NCI-H748 treated with DMSO at 0.1 percent for 48 hours (cell line): ENCODE measurements at places on chromosomes 2 and 18.

DNA sequence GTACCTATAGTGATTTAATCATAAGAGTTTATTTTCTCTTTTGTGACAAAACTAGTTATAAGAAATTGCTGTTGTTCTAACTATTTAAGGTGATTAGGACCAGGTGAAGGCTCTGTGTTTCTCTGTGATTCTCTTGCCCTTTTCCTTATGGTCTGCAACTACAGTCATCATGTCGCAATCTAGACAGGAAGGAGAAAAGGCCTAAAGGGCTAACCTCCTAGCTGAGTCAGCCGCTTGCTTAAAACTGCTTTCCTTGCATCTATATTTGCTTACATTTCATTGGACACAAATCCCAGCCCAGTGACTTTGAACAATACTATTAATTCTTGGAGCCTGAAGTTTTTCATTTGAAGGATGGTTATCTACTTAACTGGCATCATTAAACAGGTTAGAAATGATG is 93.1 kb downstream of the PIK3C3 start:
- no peak for DNase-seq

DNA sequence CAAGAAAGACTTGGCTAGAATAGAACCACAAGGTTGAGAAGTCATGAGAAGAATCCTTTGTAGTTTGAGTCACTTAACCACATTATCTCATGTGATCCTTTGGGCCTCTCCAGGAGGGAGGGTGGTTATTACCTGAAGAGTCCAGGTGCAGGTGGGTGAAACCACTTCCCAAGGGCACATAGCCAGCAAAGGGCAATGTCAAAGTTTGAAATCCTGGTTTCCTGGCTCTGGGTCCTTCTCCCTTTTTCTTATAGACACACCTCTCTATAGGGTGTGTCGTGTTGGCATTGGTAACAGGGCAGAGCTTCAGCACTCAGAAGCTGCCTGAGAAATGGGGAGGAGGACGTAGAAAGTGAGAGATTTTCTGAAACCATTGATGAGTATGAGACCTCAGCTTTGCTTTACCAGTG is 137.9 kb downstream of the MGAT5 start:
- DNase-seq: no peak

GRCh38 chr2:223169830-223170605 is 118.0 kb downstream of the KCNE4 start:
- DNase-seq: no peak

DNA sequence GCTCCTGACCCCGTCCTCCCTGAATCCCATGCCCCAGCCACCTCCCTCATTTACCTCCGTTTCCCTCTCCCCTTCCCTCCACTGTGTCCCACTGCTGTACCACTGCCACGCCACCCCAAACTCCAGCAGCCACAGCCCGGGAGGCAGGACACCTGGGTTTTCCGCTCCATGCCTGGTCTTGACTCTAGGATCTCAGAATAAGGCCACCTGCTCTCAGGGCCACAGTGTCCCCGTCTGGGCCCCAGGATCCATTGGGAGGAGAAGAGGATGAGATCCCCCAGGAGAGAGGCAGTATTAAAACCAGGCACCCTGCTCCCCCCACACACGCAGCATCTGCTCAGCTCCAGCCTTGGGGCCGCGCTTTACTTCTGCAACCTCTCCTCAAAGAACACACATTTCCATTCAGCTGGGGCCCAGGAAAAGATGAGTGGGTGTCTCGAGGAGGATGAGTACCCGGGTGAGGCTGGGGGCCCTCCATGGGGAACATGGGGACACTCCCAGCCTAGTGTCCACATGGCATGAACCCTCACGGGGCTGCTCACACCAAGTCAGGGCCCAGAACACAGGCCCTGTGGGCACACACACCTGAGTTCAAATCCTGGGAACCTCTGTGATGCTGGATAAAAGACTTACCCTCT is 32.8 kb upstream of the TNS1 start:
- DNase-seq: no peak

- peak; percentile 99 for DNase-seq
Observed at GRCh38 chr18:41096504-41096903, 858.5 kb upstream of the PIK3C3 start.

- no peak for DNase-seq
Observed at GRCh38 chr2:171419333-171419732, 14.5 kb downstream of the METTL8 start.

DNA sequence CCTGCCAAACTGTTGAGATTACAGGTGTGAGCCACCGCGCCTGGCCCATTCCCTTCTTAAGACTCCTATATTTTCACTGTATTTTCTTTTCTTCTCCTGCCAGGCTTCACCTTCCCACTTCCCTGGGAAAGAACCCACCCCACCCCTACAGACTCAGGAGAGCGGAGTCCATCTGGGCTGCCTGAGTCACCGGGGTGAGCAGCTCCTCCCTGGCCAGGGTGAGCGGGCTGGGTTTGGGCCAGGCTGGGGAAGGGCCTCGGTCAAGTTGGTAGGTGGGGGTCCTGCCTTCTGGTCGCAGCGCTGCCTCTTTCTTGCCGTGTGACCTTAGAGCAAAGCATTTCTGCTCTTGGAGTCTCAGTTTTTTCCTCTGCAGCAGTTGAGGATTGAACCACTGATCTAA is 2.1 kb upstream of the GAREM2 start:
- no peak for DNase-seq

GRCh38 chr2:149080971-149081370 is 42.5 kb downstream of the LYPD6B start:
- peak; percentile 77 for DNase-seq

DNA sequence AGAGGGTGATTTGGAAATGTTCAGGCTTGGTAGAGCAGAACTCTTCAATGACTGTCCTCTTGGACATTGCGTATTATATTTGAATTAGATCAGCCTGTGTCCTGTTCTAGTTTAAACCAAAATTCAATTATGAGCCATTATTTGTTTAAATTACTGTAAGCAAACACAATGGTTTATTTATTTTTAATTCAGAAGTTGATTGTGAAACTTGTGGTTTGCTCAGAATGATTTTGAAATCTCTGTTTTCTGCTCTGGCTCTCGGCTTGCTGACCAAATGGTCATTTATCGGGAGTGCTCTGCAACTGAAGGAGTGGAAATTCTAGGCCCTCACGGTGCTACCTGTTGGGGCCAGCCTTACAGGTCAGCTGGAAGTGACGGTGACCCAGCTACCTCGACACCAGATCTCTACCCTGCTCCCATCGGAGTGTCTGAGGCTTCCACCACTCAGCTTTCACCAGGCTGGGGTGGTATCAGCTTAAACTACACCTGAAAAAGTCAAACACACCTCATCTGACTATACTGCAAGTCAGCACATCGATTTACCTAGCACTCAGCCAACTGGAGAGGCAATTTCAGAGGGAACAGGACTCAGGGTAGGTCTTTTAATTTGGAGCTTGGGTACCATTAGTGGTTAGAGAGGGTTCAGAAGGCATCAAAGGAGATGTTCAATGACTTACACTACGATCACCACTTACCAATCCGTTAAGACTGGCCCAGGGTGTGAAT is 36.8 kb upstream of the GPD2 start:
- DNase-seq: peak; percentile 55
